ENCODE measurements at places on chromosomes 11 and 22. TPM values are rescaled to one million over a fixed set of nuclear protein-coding genes. Genes with fewer than 3 reads are reported as not detected.

DNA sequence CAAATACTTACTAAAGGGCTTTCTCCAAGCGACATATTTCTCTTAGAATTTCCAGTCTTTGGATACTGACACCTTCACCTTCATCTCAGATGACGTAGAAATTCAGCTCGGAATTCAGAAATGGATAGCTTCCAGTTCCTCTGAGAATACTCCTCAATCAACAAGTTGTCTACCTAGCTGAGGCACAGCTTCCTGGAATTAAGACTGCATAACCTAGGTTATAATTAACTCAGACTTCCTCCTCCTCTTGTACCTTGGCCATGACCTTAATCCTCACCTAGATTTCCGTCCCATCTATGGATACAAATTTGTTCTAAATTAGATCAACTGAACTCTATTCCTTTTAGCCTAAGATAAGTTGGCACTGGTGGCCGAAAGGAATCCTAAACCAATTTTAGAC lies 17.4 kb downstream of the ATP5MG start:
- H3K36me3 ChIP-seq: peaks cover 4% of the 10 kb centered on the region
- H3K27ac ChIP-seq: no peak overlapping the region
- no peaks in the 10 kb centered on the region for H3K27me3 ChIP-seq

Gene KCNA4
- not detected for polyA plus RNA-seq

GRCh38 chr11:78940500-78941225 lies 366.0 kb upstream of the NARS2 start:
- H3K27ac ChIP-seq: no peak overlapping the region
- no peak overlapping the region for H3K4me3 ChIP-seq
- H3K4me1 ChIP-seq: no peaks in the 10 kb centered on the region
- DNase-seq: no peak
- no peaks in the 10 kb centered on the region for H3K36me3 ChIP-seq
- H3K27me3 ChIP-seq: no peaks in the 10 kb centered on the region

DNA sequence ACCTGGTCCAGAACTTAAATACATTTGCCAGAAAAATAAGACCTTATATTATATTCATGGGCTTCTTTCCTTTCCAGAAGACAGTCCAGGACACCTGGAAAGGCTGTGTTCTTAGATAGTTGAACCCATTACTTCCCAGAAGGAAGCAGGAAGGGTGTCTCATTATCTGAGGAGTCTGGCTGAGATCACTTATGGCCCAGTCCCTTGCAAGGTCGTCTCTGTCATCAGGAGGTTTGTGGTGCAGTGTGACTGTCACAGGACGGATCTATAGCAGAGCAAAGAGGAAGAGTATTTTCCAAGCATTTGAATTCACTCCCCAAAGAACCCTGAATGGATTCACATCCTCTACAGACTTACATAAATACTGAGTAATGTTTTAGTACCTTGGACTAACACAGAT lies 270.7 kb upstream of the MTNR1B start:
- H3K36me3 ChIP-seq: no peaks in the 10 kb centered on the region
- DNase-seq: no peak
- no peaks in the 10 kb centered on the region for H3K4me1 ChIP-seq
- no peak overlapping the region for H3K27ac ChIP-seq
- H3K27me3 ChIP-seq: no peaks in the 10 kb centered on the region

- H3K4me1 ChIP-seq: peaks cover 22% of the 10 kb centered on the region
- H3K4me3 ChIP-seq: no peak overlapping the region
- no peak overlapping the region for H3K27ac ChIP-seq
- no peaks in the 10 kb centered on the region for H3K36me3 ChIP-seq
- no peak for DNase-seq
Observed at GRCh38 chr11:47106798-47107411, 69.8 kb downstream of the ARFGAP2 start.

- H3K36me3 ChIP-seq: no peaks in the 10 kb centered on the region
- no peaks in the 10 kb centered on the region for H3K27me3 ChIP-seq
- H3K4me3 ChIP-seq: no peak overlapping the region
- peaks cover 7% of the 10 kb centered on the region for H3K4me1 ChIP-seq
- no peak for DNase-seq
Observed at GRCh38 chr22:49549256-49550140, 278.2 kb downstream of the BRD1 start.

All from immature natural killer cell (primary cell).